ENCODE measurements at places on chromosomes 6 and 20. TPM values are rescaled to one million over a fixed set of nuclear protein-coding genes. Genes with fewer than 3 reads are reported as not detected.
A peak's percentile ranks its signal among the peaks of the same experiment; 100 is the strongest.

GRCh38 chr6:160160929-160161646, 39.5 kb downstream of the SLC22A1 start:
- DNase-seq = no peak
- H3K4me3 ChIP-seq = no peak overlapping the region
- H3K27me3 ChIP-seq = no peaks in the 10 kb centered on the region

DNA sequence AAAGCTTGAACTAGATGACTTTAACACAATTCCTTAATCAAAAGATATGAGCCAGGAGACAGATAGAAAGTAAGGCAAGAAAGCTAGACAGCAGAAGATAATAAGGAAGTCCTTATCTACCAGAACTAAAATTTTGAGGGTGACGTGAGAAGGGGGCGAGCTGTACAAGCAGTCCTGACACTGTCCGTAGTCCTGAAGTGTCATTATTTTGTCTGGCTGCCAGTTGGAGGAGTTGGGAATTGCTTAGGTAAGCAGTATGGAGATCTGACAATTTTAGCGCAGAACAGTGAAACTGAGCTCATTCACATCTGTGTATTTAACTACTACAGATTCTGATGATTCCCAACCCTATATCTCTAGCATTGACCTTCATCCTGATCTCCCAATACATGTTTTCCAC, 25.8 kb upstream of the CEP85L start:
- no peak for DNase-seq
- no peak overlapping the region for H3K27ac ChIP-seq
- peaks cover 48% of the 10 kb centered on the region for H3K4me1 ChIP-seq
- no peak overlapping the region for H3K4me3 ChIP-seq
- H3K27me3 ChIP-seq = no peaks in the 10 kb centered on the region

GRCh38 chr6:73388800-73389512, 5.7 kb upstream of the DDX43 start:
- peak overlapping the region; percentile 25 for H3K27ac ChIP-seq
- no peaks in the 10 kb centered on the region for H3K27me3 ChIP-seq
- peaks cover 18% of the 10 kb centered on the region for H3K4me1 ChIP-seq
- H3K4me3 ChIP-seq = peak overlapping the region; percentile 76
- peaks cover 6% of the 10 kb centered on the region for H3K36me3 ChIP-seq

MATN4 gene
- total RNA-seq = 0.64 TPM

CRIP3 gene
- total RNA-seq = 0.34 TPM

Measured in activated T-helper 2 cell treated with anti-CD3 and anti-CD28 coated beads, Interferon-gamma antibody, Interleukin-2, Interleukin-4, amounts not matched to agents 10 μg/mL and 5 μg/mL and 100 μg/mL, durations not matched to agents 14 hours and 24 hours and 36 hours (primary cell).